Renal cortical epithelial cell (primary cell): ENCODE measurements at places on chromosomes 7 and 10. TPM values are rescaled to one million over a fixed set of nuclear protein-coding genes. Genes with fewer than 3 reads are reported as not detected.

Gene GIMAP1
- total RNA-seq, result not detected in 2 replicates

Gene OR2A42
- 0.15 TPM in 1 of 2 replicates, not detected in the other for total RNA-seq

Gene ENKUR
- total RNA-seq, result 1.4 TPM in 1 of 2 replicates, not detected in the other

Gene SFTPD
- 0.30 TPM in 1 of 2 replicates, not detected in the other for total RNA-seq

Gene PLXDC2
- 4.3 and 7.8 TPM in 2 replicates for total RNA-seq

Gene TCF7L2
- 1.6 and 5.2 TPM in 2 replicates for total RNA-seq

Gene TRIM50
- 0.05 TPM in 1 of 2 replicates, not detected in the other for total RNA-seq

Gene SPDYE18
- total RNA-seq, result 0.55 TPM in 1 of 2 replicates, not detected in the other

Gene SOSTDC1
- 11.4 TPM in 1 of 2 replicates, not detected in the other for total RNA-seq

Gene TMEM130
- 0.60 TPM in 1 of 2 replicates, not detected in the other for total RNA-seq

Gene OR9A2
- total RNA-seq, result not detected in 2 replicates

Gene H2AZ2
- total RNA-seq, result 145 and 168 TPM in 2 replicates

Gene MRC1
- 0.10 and 0.17 TPM in 2 replicates for total RNA-seq

Gene IFIT2
- total RNA-seq, result 7.2 and 20.7 TPM in 2 replicates

Gene NODAL
- not detected in 2 replicates for total RNA-seq

Gene MAGI2
- total RNA-seq, result 0.52 and 2.9 TPM in 2 replicates

Gene LIPM
- total RNA-seq, result not detected in 2 replicates

Gene OR13A1
- total RNA-seq, result not detected in 2 replicates

Gene PLCE1
- 1.4 and 4.4 TPM in 2 replicates for total RNA-seq

Gene CRYGN
- total RNA-seq, result not detected in 2 replicates

Gene GRID2IP
- total RNA-seq, result under 0.01 and 0.69 TPM in 2 replicates

Gene INA
- 1.8 and 5.2 TPM in 2 replicates for total RNA-seq

Gene CPEB3
- total RNA-seq, result 0.69 and 1.8 TPM in 2 replicates

Gene PIK3CG
- not detected in 2 replicates for total RNA-seq

Gene CCDC172
- total RNA-seq, result not detected in 2 replicates

Gene TNS3
- 30.4 and 210 TPM in 2 replicates for total RNA-seq

Gene MACROH2A2
- total RNA-seq, result 21.4 and 28.0 TPM in 2 replicates

Gene CDC123
- 161 and 186 TPM in 2 replicates for total RNA-seq

Gene VPS26A
- 77.3 and 79.3 TPM in 2 replicates for total RNA-seq

Gene RPEL1
- 0.17 and 0.25 TPM in 2 replicates for total RNA-seq

Gene TMEM178B
- total RNA-seq, result 29.7 and 87.0 TPM in 2 replicates

Gene NXPH1
- not detected in 2 replicates for total RNA-seq

Gene GDF10
- not detected in 2 replicates for total RNA-seq

Gene KIAA1549
- total RNA-seq, result 1.0 and 10.1 TPM in 2 replicates

Gene POLD2
- 58.3 and 58.9 TPM in 2 replicates for total RNA-seq

Gene MRM2
- 17.9 and 25.9 TPM in 2 replicates for total RNA-seq

Gene NOD1
- total RNA-seq, result 3.1 and 5.6 TPM in 2 replicates

Gene ZMIZ1
- 3.6 and 45.0 TPM in 2 replicates for total RNA-seq

Gene THNSL1
- 2.8 and 11.4 TPM in 2 replicates for total RNA-seq

Gene NUTM2A
- 0.35 and 1.5 TPM in 2 replicates for total RNA-seq

Gene ASB10
- total RNA-seq, result not detected in 2 replicates

Gene AGAP4
- 0.35 and 5.9 TPM in 2 replicates for total RNA-seq

Gene SFTPA1
- not detected in 2 replicates for total RNA-seq

Gene CFTR
- 10.9 and 29.9 TPM in 2 replicates for total RNA-seq

Gene CDC14C
- total RNA-seq, result under 0.01 and 0.05 TPM in 2 replicates

Gene DPYSL4
- 0.69 and 0.94 TPM in 2 replicates for total RNA-seq
